Activated naive CD8-positive, alpha-beta T cell treated with anti-CD3 and anti-CD28 coated beads, Interleukin-2, amount 50 U/mL, for 16 hours (primary cell): ENCODE measurements at places on chromosomes 11 and 22.

DNA sequence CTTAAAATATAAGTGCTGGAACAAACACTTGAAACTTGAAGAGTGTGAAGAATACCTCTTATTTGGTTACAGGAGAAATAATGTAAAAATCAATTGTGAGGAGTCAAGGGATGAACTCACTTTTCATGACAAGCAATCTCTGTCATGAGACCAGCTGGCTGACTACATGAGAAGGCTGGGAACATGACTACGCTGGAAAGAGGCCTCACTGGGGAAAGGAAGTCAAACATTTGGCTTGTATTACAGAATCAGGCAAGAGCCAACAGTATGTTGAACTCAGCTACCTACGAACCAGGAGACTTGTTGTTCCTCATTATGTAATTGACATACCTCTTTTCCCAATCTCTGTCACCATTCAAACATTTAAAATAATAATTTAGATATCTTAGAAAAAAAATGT lies 14.4 kb downstream of the DCDC1 start:
- DNase-seq = no peak

GRCh38 chr22:33329398-33329797 lies 271.2 kb upstream of the SYN3 start:
- no peak for DNase-seq

- no peak for DNase-seq
Measured at GRCh38 chr11:47587723-47588326, 1.3 kb downstream of the FAM180B start.

GRCh38 chr11:95378111-95378510 lies 147.1 kb upstream of the SESN3 start:
- DNase-seq = no peak

- DNase-seq = no peak
Measured at GRCh38 chr11:87803748-87804147, 371.5 kb downstream of the RAB38 start.
